ENCODE measurements at places on chromosomes 11 and 22. TPM values are rescaled to one million over a fixed set of nuclear protein-coding genes. Genes with fewer than 3 reads are reported as not detected.

ANO5 gene
- 22.0 TPM for total RNA-seq

ACCS gene
- total RNA-seq: 5.3 TPM

CNGA4 gene
- 0.41 TPM for total RNA-seq

TRIM49B gene
- total RNA-seq: under 0.01 TPM

DNA sequence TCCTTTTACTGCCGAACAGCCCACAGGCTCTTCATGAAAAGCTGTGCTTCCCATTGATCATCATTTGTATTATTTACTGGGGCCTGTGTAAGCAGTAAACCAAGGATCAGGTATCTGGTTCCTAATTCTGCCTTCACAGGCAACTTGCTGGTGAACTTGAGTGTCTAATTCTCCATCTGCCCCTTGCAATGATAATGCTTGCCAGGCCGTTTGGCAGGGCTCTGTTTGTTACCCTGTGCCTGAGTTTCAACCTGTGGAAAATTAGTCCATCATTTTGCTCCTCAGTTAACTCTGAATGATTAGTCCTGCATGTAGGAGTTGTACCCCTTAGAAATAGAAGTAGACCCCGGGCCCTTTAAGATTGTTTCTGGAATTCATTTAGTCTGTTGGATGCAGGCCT, 298.4 kb upstream of the CADM1 start:
- no peak for DNase-seq

DNA sequence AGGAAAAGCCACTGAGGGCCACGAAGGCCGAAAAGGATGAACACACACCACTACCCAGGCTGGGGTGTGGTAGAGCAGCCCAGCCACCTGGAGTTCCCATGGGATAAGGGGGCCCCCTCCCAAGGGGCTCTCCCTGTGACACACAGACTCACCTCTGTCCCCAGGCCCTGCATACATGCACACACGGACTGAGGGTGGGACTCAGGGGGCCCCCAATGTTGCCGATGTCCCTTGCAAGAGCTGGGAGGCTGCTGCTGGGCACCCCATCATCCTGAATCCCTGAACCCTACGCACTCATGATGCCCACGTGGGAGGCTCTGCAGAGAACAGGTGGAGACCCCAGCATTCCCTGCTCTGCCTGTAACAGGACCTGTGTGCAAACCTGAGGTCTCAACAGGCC, 14.5 kb downstream of the SHANK2 start:
- no peak for DNase-seq

GRCh38 chr22:28923826-28924732, 40.7 kb downstream of the ZNRF3 start:
- no peak for DNase-seq

- DNase-seq: no peak
These were observed 120.8 kb downstream of the KCNQ1 start for GRCh38 chr11:2565447-2566222.

- DNase-seq: no peak
These were observed 10.1 kb upstream of the OR4A15 start for GRCh38 chr11:55357560-55358184.

- no peak for DNase-seq
These were observed 140.4 kb upstream of the LUZP2 start for GRCh38 chr11:24356501-24356900.

DNA sequence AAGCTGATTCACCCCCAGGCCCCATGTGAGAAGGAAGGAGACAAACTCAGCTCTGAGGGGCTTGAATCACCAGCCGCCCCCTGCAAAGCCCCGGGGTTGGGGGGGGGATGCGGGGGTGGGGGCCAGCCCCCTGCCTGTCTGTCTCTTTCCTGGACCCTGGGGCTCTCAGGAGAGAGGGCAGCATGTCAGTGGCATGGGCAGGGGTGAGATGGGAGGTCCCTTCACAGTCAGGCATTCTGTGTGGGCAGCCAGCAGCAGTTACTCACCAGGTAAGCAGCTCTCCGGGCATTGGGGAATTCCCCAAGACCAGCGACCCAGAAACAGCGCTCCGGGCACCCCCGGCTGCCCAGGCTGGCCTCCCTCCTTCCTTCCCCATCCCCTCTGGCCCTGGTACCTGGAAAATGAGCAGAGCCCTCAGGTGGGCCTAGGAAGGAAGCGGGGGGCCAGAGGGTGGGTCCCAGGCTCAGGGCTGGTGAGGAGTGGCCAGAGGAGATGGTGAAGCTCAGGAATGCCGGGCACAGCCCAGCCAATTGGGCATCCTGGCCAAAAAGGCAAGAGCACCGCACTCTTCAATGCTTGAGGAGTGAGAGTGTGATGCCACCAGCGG, 4.2 kb upstream of the LIF start:
- no peak for DNase-seq

DNA sequence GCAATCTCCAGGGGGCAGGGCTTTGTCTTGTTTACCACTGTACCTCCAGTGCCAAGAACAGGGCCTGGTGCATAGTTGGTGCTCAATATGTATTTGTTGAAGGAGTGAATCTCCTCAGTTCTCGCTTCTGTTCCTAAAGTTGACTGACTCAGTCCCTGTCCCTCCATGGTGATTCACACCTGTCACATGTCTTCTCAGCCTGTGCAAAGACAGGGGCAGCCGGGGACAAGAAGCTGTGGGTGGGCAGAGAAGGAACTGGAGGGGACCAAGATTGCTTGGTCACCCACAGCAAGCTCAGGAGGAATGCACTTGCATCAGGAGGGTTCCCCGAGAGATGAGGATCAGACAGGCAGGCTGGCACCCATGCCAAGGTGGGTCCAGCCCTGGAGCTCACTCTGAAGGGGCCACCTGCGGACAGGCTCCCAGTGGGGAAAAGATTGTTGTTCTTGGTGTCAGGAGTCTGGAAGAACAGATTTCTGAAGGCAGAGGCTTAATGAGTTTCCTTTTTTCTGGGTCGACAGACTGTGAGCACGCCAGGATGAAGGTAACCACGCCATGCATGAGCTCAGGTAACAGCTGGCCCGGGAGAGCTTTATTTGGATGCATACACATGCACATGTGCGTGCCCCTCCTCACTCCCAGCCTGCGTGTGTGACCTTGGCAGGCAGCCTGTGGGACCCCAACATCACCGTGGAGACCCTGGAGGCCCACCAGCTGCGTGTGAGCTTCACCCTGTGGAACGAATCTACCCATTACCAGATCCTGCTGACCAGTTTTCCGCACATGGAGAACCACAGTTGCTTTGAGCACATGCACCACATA, 16.9 kb downstream of the IL17RA start:
- no peak for DNase-seq

DNA sequence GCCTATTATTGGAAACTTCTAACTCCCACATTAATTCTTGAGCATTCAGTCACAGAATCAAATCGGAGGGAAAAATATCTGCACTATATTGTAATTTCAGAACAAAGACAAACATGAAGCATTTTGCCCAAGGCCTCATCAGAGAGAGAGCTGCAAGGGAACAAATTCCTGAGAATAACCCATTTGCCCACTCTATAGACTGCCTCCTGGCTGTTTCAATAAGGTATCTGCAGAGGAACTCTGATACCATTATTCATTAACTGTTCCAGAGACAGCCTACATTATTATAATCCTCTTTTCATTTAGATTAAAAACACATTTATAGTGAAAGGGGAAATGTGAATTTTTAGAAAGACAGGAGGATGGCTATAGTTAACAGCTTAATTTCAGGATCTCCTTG, 663.9 kb downstream of the DLG2 start:
- no peak for DNase-seq

GRCh38 chr11:21481255-21481654, 711.6 kb upstream of the ANO5 start:
- no peak for DNase-seq

DNA sequence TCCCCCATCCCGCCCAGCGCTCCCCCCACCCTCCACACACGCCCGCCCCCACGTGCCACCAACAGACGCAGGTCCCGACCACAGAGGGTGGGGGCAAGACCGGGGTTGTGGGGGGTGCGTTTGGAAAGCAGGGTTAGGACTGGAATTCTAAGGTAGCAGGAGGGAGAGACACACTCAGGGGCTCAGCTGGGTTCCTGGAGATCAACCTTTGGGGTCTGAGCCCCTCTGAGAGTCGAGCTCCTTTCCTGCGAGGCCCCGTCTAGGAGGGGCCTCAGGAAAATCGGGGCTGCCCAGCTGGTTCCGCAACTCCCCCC, 429 bp downstream of the PGGHG start:
- DNase-seq: no peak

DNA sequence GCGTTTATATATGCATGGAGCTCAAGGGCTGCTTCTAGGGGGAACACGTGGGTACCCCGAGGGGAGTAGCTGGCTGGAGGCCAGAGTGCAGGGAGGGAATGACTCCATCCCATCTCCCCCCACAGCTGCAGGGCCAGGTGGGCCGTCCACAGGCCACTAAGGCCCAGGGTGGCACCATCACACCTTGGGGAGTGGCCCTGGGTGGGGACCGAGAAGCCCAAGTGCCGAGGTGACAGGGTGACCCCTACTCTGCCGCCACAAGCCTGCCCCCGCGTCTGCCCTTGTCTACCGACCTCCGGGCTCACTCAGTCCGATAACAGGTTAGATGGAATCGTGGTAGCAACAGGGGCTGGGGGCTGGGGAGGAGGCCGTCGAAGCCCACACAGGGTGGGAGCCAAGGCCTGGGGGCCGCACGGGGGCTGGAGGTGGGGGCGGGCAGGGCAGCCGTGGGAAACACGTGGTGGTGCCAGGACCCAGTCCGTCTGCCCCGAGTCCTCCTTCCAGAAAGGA, 125.7 kb downstream of the KCNQ1OT1 start:
- no peak for DNase-seq

DNA sequence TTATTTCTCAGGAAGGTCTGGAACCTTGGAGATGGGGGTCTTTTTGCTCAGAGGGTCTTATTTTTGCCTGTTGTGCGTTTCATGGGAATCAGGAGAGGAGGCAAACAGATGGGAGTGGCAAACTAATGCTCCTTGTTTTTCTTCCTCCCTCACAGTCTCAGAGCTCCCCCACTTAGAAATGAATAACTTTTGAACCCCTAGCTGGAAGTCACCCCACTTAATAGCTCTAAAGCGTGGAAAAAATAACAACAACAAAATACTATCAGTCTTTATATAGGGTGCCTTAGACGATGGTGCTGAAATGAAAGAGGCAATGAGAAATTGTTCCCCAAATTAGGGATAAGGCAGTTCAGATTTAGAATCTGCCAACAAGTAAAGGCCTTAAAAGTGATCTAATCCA, 76.8 kb upstream of the BDNF start:
- no peak for DNase-seq

- DNase-seq: peak; percentile 69
These were observed 2.7 kb upstream of the NEAT1 start for GRCh38 chr11:65419772-65420481.

DNA sequence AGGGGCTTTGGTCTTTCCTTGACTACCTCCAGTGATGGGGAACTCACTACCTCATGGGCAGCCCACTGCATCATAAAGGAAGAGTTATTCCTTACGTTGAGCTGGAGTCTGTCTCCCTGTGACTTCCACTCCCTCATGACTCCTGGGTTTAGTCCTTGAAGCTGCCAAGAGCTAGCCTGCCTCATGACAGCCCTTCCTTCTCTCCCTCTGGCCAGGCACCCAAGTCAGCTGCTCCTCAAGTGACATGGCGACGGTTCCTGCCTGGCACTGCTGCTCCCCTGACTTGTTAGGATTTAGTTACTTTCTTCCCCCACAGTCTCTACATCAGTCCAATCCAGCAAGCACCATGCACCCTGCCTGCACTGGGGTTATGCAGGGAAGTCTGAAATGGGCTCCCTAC, 196.1 kb upstream of the TBCEL start:
- DNase-seq: no peak

DNA sequence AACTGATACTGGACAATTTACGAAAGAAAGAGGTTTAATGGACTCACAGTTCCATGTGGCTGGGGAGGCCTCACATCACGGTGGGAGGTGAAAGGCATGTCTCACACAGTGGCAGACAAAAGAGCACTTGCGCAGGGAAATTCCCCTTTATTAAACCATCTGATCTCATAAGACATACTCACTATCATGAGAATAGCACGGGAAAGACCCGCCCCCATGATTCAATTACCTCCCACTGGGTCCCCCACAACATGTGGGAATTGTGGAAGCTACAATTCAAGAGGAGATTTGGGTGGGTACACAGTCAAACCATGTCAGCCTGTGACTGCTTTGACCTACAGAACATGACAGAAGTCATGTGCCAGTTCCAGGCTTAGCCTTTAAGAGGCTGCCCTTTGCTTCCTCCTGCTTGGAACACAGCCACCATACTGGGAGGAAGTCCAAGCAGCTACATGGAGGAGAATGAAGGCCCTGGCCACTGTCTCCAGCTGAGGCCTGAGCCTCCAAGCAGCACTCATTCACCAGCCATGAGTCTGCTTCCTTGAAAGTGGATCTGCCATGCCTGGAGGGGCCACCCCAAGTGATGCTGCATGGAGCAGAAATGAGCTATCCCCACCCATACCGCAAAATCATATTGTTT, 10.9 kb upstream of the GAL start:
- DNase-seq: no peak

DNA sequence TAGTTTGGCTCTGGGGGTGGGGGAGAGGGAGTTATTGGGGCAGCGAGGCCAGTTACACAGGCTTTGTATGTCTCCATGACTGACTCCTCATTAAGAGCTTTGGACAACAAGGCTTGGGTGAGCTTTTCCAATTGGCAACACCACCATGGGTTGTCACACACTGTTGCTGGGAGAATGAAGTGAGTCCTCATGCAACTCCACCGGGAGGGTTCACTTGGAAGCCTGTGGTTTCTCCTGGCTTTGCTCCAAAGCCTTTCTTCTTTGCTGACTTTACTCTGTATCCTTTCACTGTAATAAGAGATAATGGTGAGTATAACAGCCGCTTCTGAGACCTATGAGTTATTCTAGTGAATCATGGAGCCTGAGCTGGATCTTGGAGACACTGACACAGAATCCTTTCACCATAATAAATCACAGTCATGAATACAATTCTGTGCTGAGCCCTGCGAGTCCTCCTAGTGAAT, 24.9 kb downstream of the EIF3F start:
- no peak for DNase-seq

DNA sequence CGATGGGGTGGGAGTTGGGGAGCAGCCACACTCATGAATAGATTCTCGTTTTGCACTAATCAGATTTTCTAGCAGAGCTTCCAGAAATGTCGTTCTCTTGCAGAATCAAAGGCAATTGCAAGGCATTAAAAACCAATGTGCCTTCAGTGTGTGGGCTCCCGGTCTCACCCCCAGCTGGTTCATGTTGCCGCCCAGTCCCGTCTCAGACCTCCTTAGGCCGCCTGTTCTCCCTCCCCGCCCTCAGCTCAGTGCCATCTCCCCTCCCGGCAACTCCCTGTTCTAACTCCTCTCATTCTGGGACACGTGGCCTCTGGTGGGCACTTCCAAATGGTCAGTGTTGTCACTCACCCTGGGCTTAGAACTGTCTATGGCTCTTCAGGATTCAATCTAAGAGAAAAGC, 42.5 kb upstream of the SMIM38 start:
- no peak for DNase-seq
